Spleen (tissue), 13 donors: ENCODE measurements at places on chromosomes 1 and 21.
A peak's percentile ranks its signal among the peaks of the same experiment; 100 is the strongest.

DNA sequence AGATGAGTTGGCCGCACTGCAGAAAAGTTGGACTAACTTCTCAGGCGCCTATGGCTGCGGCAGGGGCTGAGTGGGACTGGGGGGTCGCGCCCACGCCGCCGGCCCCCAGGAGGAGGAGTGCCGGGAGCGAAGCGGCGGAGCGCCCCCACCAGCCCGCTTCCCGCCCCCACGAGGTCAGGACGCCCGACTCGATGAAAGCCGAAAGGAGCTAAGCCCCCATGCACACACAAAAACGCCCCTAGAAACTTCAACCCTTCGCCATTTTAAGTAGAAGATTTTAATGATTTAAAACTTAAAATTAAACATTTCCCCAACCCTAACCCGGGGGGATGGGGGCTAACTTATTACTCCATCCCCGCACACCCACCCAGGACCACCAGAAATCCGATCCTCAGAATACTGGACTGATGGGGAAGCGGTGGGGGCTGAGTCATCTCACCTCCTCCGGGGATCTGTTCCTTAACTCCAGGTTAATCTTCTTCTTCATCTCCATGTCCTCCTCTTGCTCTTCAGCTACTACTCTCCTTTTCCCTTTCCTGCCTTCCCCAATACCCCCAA, 539 bp downstream of the ANP32E start:
- peak overlapping the region; percentile 79 for H3K4me3 ChIP-seq
- H3K27me3 ChIP-seq, result no peaks in the 10 kb centered on the region
- DNase-seq, result no peak
- H3K4me1 ChIP-seq, result peaks cover 23% of the 10 kb centered on the region
- H3K27ac ChIP-seq, result peak overlapping the region; percentile 99
- H3K36me3 ChIP-seq, result peaks cover 9% of the 10 kb centered on the region

- H3K36me3 ChIP-seq, result no peaks in the 10 kb centered on the region
- H3K27me3 ChIP-seq, result no peaks in the 10 kb centered on the region
- peaks cover 56% of the 10 kb centered on the region for H3K4me1 ChIP-seq
- DNase-seq, result peak; percentile 84
Measured at GRCh38 chr1:9589144-9589718, 520 bp downstream of the TMEM201 start.

DNA sequence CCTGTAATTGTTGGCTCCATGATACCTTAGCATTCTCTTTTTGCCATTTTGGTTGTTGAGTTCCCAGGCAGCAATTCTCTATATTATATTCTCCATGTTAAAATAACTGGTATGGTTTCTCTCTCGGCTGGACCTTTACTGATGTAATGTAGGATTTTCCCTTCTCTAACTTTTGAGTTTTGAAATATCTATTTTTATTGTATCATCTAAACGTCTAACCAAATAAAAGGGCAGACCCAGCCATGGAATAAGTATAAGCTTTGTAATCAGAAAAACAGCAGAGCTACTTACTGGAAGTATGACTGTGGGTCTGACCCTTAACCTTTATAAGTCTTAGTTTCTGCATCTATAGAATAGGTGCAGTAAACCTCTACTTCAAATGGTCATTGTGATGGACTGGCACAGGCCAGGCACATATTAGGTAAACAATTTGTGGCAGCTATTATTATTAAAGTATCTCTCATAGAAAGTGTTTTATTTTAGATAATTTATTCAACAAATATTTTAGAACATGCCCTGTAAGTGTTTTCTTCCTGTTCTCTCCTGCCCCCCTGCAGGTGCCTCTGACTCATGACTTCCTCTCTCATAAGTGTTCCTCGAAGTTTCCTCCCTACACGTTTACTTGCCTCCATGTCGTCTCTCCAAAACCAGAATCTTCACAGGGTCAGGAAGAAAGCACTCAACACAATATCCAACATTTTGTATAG, 224.9 kb upstream of the FGGY start:
- no peaks in the 10 kb centered on the region for H3K36me3 ChIP-seq
- no peak overlapping the region for H3K4me3 ChIP-seq
- H3K4me1 ChIP-seq, result peaks cover 31% of the 10 kb centered on the region
- no peak for DNase-seq
- H3K27ac ChIP-seq, result peak overlapping the region; percentile 67

DNA sequence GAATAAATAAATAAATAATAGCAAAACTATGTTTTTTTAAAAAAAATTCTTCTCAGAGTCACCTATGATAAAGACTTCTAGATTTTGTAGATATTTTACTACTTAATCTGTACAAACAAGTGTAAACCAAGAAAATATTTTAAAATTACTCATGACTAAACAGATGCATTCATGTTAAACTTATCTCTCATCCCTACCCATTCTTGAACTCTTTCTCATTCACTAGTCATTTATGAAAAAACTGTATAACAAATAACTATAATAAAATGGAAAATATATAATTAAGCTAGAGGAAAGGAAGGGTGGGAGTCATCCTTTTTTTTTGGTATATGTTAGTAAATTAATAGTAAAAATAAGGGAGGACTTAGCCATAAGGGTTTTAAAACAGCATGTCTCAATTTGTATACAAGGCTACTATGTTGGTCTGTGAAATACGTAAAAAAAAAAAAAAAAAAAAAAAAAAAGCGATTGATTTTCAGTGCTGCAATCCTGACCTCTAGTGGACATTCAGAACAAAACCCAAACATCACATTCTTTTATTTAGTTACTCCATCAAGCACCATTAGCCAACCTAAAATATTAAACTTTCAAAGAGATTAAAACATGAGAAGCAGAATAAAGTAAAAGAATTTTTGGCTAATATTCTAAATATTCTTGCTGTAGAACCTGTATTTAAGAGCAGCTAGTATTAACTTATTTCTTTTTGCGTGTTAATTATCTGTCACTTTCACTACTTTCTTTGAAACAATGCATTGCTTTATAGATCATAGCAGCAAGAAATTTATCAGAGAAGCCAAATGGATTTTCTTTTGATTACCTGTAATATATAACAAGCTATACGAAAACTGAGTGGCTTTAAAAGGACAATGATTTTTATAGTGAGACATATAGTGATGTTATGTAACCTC, 255.8 kb upstream of the CACYBP start:
- no peaks in the 10 kb centered on the region for H3K27me3 ChIP-seq
- H3K4me1 ChIP-seq, result peaks cover 5% of the 10 kb centered on the region
- no peak overlapping the region for H3K27ac ChIP-seq
- H3K4me3 ChIP-seq, result no peak overlapping the region
- DNase-seq, result no peak

DNA sequence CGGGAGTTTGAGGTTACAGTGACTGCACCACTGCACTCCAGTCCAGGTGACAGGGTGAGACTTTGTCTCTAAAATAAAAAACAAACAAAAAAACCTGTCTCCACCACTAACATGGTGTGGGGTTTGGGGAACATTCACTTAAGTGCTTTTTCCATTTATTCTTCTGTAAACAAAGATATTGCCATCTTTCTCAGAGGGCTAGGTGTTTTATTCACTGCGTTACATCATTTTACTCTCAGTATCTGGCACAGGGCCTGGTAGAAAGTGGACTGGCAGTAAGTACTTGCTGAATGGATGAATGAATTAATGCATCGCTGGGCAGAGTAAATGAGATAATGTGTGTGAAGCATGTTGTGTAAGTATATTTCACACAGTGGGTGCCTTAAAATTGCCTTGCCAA, 20.1 kb downstream of the KIAA0040 start:
- no peaks in the 10 kb centered on the region for H3K4me1 ChIP-seq
- no peak overlapping the region for H3K27ac ChIP-seq
- peaks cover 43% of the 10 kb centered on the region for H3K36me3 ChIP-seq
- no peak overlapping the region for H3K4me3 ChIP-seq

GRCh38 chr1:50665413-50665812, 242.2 kb upstream of the DMRTA2 start:
- DNase-seq, result no peak
- H3K27ac ChIP-seq, result no peak overlapping the region
- H3K4me1 ChIP-seq, result no peaks in the 10 kb centered on the region
- H3K36me3 ChIP-seq, result no peaks in the 10 kb centered on the region
- H3K4me3 ChIP-seq, result no peak overlapping the region

DNA sequence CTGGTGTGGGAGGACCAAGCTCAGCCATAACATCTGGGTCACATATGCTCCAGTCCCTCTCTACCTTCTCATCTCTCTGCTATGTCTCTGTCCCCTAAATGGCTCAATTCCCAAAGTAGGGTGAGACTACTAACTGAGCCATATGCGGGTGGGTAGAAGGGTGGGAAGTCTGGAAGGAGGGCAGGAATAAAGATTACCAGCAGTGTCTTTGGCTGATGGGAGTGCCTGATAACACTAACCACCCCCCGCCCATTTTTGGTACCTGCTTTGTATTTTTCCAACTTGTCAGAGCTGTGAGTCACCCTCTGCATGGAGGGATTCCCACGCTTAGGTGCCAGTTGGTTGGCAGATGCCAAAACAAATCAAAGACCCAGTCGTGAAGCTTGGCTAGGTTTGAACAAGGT, 14.9 kb upstream of the SSBP3 start:
- DNase-seq, result peak; percentile 39
- H3K27me3 ChIP-seq, result no peaks in the 10 kb centered on the region
- H3K4me3 ChIP-seq, result no peak overlapping the region
- H3K4me1 ChIP-seq, result no peaks in the 10 kb centered on the region
- H3K36me3 ChIP-seq, result no peaks in the 10 kb centered on the region

- peaks cover 9% of the 10 kb centered on the region for H3K36me3 ChIP-seq
- peak; percentile 86 for DNase-seq
- H3K27me3 ChIP-seq, result no peaks in the 10 kb centered on the region
- H3K4me1 ChIP-seq, result peaks cover 32% of the 10 kb centered on the region
Measured at GRCh38 chr1:244865028-244865371, 657 bp upstream of the HNRNPU start.

- no peaks in the 10 kb centered on the region for H3K4me1 ChIP-seq
- no peaks in the 10 kb centered on the region for H3K36me3 ChIP-seq
- peaks cover 74% of the 10 kb centered on the region for H3K27me3 ChIP-seq
- H3K4me3 ChIP-seq, result no peak overlapping the region
- DNase-seq, result no peak
Measured at GRCh38 chr1:18008081-18008480, 99.5 kb upstream of the IGSF21 start.

- peaks cover 37% of the 10 kb centered on the region for H3K36me3 ChIP-seq
- no peaks in the 10 kb centered on the region for H3K4me1 ChIP-seq
- H3K27me3 ChIP-seq, result no peaks in the 10 kb centered on the region
- no peak overlapping the region for H3K4me3 ChIP-seq
- DNase-seq, result no peak
Measured at GRCh38 chr21:46570631-46571030, 34.3 kb downstream of the S100B start.

DNA sequence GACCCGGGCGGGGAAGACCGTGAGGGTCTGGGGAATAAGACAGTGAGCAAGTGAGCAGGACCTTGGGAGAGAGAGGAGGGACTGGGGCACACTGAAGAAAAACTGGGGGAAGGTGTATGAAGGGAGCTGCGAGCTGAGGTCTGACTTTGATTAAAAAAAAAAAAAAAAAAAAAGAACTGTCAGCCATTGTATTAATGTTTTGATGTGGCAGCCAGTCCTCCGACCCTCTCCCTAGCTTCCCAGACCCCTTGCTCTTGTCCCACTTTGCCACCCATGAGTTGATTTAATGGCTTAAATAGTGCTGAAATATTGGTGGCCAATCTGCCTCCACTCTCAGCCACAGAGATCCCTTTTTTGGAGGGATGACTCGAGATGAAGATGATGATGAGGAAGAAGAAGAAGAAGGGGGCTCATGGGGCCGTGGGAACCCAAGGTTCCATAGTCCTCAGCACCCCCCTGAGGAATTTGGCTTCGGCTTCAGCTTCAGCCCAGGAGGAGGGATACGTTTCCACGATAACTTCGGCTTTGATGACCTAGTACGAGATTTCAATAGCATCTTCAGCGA, 652 bp downstream of the HAX1 start:
- peaks cover 75% of the 10 kb centered on the region for H3K36me3 ChIP-seq
- no peaks in the 10 kb centered on the region for H3K27me3 ChIP-seq
- H3K4me1 ChIP-seq, result peaks cover 9% of the 10 kb centered on the region

GRCh38 chr1:56563568-56563967, 15.8 kb downstream of the PLPP3 start:
- H3K4me3 ChIP-seq, result no peak overlapping the region
- H3K4me1 ChIP-seq, result peaks cover 82% of the 10 kb centered on the region
- no peaks in the 10 kb centered on the region for H3K27me3 ChIP-seq
- no peak overlapping the region for H3K27ac ChIP-seq

DNA sequence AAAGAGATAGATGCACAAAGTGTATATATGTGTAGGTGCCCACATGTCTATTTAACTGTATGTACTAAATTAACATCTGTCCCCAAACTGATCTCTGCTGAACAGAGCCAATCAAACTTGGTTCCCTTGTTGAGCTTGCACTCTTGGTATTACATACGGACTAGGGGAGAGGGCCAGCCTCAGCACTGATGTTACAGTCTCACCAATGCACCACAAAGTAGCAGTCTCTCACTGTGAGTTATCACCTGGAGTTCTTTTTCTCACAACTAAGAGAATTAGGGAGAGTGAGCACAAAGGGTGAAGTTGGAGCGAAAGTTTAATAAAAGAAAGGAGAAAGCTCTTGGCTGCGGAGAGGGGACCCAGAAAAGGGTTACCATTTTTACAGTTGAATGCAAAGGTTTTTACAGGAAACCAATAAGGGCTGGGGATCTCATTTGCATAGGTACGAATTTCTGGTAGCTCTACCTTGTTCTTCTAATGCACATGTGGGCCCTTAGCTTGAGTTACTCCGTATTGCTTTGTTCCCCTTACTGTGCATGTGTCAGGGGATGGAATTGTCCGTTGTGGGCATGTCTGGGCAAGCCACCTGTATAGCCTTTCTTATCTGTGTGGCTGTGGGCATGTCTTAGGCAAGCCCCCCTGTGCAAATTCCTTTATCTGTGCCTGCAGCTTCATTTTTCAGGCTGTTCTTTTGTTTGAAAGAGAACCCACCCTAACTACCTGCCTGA, 13.3 kb upstream of the CHI3L2 start:
- no peak for DNase-seq
- H3K4me3 ChIP-seq, result no peak overlapping the region
- peaks cover 30% of the 10 kb centered on the region for H3K4me1 ChIP-seq
- peak overlapping the region; percentile 84 for H3K27ac ChIP-seq

DNA sequence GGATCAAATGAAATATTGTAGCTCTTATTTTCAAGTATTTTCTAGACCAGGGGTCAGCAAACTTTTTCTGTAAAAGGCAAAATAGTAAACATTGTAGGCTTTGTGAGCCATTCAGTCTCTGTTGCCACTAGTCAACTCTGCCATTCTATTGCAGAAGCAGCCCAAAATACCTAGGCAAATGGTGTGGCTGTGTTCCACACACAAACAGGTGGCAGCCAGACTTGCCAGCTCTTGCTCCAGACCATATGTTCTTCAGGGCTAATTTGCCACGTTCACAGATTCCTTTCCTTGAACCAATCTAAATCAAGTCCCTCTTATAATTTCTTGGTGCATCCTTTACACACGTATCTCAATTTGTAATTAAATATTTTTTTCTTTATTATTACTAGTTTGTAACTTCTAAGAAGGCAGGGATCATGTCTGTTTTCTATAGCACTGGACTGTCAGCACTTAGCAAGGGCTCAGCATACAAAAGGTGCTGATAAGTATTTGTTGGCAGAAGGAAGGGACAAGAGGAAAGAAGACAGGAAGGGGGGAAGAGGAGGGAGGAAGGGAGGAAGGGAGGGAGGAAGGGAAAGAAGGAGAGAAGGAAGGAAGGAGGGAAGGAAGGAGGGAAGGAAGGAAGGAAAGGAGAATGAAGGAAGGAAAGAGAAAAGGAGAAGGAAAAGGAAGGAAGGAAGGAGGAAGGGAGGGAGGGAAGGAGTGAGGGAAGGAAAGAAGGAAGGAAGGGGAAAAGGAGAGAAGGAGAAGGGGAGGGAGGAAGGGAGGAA, 106.5 kb upstream of the EDEM3 start:
- peak overlapping the region; percentile 28 for H3K27ac ChIP-seq
- no peak for DNase-seq
- no peaks in the 10 kb centered on the region for H3K27me3 ChIP-seq

- no peak for DNase-seq
- no peaks in the 10 kb centered on the region for H3K36me3 ChIP-seq
- H3K27ac ChIP-seq, result no peak overlapping the region
- peaks cover 33% of the 10 kb centered on the region for H3K4me1 ChIP-seq
- H3K27me3 ChIP-seq, result no peaks in the 10 kb centered on the region
Measured at GRCh38 chr1:168474322-168474721, 69.5 kb downstream of the XCL2 start.
